ENCODE measurements at places on chromosomes 3 and 15.

DNA sequence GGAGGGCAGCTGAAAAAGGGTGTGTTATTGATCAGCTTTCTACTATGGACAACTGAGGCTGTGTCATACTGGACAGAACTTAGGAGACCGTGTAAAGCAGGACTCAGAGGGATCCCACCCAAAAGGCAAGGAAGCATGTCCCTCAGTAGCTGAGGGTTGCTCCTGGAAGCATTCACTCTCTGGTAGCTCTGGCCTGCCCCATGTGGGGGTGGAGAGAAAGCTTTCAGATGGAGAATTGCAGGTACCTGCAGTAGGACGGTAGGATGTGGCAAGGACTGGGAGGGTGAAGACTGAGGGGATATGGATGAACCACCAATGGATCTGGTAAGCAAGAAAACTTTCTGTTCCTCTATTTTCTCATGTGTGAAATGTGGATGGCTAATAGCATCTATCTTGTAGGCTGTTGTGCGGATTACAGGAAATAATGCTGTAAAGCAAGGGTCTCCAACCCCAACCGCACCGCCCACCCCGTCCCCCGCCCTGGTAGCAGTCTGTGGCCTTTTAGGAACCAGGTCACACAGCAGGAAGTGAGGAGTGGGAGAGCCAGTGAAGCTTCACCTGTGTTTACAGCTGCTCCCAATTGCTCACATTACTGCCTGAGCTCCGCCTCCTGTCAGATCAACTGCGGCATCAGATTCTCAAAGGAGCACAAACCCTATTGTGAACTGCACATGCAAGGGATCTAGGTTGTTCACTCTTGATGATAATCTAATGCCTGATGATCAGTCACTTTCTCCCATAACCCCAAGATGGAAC is 157.7 kb upstream of the PROK2 start:
- DNase-seq: no peak

GRCh38 chr15:50767332-50767861 is 1.9 kb upstream of the SPPL2A start:
- no peak for DNase-seq

DNA sequence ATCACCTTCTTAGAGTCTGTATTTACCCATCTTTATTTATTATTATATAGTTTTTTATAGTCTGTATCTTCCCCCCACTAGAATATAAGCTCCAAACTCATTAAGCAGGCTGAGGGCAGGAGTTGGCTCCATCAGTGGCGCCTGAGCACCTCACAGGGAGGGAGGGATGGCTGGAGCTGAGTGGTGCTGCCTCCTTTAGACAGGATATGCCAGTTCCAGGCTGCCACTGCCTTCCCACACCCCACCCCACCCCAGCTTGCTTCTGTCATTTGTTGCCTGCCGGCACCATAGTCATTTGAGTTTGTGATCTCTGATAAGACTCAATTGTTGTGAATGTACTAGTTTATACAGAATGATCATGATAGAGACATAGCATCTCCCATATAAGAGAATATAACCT is 85.5 kb downstream of the KLHL25 start:
- no peak for DNase-seq

DNA sequence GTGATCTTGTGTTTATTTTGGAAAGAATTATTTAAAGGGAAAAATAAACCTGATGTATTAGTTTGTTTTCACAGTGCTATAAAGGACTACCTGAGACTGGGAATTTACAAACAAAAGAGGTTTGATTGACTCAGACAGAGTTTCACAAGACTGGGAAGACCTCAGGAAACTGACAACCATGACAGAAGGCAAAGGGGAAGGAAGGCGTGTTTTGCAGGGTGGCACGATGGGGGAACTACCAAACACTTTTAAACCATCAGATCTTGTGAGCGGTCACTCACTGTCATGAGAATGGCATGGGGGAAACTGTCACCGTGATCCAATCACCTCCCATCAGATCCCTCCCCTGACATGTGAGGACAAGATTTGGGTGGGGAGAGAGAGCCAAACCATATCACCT is 87.0 kb downstream of the TP63 start:
- DNase-seq: no peak

DNA sequence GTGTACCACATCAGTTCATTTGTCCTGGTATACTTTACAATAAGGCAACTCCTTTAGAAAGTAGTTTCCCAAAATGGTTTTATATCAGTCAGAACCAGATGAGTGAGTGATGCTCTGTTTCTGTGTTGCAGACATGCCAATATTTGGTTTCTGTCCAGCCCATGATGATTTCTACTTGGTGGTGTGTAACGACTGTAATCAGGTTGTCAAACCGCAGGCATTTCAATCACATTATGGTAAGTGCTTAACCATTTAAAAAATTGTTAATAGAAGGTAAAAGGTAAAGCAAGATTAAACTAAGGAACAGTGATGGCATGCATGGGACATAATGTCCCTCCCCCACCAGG is 40.0 kb upstream of the SCAANT1 start:
- DNase-seq: no peak

- DNase-seq: no peak
Observed at GRCh38 chr3:169350228-169350627, 313.3 kb downstream of the MECOM start.

DNA sequence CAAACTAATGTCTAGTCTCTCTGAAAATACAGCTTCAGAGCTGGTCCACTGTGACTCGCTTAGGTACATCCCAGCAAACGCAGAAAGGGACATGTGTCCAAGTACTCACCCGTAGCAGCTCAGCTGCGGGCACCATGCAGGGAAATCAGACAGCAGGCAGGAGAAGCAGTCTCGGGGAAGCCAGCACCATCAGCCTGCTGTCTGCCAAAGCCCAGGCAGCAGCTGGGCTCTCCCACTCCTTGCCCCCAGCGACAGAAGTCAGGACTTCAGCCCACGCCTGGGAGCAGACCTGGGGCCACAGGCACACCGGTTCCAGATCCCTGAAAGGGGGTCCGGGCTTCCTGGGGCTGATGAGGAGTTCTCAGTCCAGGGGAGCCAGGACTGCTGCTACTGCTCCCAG is 34.9 kb downstream of the SEMA5B start:
- DNase-seq: peak; percentile 42

DNA sequence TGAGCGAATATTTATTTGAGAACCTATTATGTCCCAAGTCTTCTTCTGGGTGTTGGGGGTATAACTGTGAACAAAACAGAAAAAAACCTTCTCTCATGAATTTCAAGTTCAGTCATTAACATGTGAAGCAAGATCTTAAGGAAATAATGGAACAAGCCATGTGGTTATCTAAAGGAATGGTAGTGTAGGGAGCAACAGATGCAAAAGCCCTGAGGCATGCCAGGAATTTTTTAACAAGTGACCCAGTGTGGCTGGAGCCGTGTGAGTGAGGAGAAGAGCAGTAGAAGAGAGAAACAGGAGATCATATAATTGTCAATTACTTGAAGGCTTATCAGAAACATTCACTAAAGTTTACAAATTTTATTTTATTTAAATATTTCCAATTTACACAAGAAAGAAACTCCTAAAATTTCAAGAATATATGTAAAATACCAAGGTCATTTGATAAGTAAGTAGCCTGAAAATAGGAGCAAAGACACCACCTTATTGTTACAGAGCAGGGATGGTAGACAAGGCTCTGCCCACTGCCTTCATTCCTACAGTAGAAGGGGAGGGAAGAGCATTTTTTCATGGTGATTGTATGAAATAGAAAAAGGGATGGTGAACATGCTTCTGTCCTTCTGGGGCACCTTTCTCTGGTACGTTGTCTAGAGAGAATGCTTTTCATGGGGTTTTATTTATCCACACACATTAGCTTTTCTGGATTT is 345.1 kb downstream of the PLOD2 start:
- DNase-seq: no peak

GRCh38 chr3:129575997-129576384 is 30.5 kb downstream of the PLXND1 start:
- DNase-seq: no peak

- DNase-seq: peak; percentile 52
Observed at GRCh38 chr3:53254509-53255422, 1.1 kb downstream of the TKT start.

- DNase-seq: no peak
Observed at GRCh38 chr3:48945432-48945831, 26.8 kb downstream of the ARIH2 start.

GRCh38 chr3:163924600-163924999 is 1153.7 kb downstream of the SI start:
- DNase-seq: no peak

- DNase-seq: no peak
Observed at GRCh38 chr3:16090706-16091105, 83.8 kb upstream of the GALNT15 start.

Data from BE2C (cell line).